Activated T-cell treated with anti-CD3 and anti-CD28 coated beads, Interleukin-2, amount 50 U/mL, for 1 hour (primary cell): ENCODE measurements at places on chromosomes 7 and 10.

- no peak for DNase-seq
Measured at GRCh38 chr7:12768948-12769347, 81.5 kb downstream of the ARL4A start.

- DNase-seq: peak; percentile 61
Measured at GRCh38 chr10:32207544-32207943, 139.4 kb downstream of the EPC1 start.

DNA sequence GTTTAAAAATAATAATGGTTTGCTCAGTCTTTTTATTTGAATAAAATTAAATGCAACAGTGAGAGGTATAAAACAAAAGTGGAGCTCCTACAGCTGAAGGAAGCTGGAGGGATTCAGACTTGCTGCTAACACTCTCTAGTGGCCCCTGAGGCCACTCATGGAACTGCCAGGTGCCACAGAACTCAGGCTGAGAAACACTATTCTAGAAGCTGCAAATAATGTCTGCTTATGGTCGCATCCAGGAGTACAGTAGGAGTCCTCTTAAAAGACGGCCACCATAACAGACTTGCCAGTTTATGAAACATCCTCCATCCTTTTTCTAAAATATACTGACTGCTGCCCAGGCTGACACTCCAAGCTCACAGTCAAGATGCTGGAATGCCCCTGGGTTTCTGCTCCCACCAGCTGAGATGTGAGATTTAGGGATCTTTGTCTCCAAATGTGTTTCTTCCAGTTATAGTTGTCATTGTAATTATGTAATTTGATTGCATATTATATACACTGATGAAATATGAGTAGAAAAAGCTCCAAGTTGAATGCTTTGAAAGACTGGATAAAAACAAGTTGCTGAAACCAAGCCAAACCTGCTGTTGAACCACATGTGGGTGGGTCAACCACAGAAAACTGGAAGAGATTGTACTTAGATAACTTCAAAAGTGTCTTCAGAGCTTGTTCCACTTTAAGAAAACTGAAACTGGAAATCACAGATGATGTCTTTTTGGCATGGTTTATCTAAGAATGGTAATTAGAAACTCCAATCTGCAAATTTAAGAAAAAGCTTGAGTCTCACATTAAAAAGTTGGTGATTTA, 213.7 kb upstream of the AOAH start:
- no peak for DNase-seq

- no peak for DNase-seq
Measured at GRCh38 chr7:37916017-37916672, 472 bp downstream of the SFRP4 start.

DNA sequence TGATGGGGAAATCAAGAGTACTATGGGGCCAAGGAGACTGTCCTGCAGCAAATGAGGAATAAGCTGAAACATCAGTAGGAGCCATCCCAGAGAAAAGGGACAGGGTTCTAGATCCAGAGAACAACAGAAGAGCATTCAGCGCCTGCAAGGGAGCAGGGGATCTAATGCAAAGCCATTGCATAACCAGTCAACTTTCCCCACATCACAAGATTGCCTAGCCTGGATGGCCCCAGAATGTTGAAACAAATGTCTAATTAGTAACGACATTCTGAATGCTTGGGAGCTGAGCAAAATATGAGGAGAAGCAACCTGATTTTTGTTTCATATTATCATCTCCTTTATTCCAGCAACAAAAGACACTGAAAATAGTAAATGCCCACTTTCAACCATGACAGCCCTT, 2.7 kb upstream of the MPP7 start:
- no peak for DNase-seq

DNA sequence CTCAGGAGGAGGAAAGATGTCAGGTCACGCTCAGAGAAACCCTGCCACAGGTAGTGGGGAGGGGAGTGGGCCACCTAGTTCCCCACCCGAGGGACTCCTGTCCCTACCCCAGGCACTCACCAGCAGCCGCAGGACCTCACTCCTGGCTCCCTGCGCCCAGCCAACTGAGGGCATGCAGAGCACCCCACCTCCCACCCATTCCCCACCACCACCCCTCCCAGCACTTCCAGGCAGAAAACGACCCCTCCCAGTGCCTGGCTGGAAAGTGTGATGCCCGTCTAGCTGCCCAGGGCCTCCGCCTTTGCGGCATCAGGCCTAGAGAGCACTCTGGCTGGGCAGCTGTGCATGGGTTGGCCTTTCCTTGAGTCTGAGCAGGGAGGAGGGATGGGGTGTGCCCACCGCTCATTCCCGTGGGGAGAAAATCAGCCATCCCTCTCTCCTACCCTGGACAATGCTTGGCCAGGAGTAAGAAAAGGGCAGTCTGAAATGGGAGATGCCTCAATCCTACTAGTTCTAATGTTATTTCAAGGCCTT, 1.3 kb downstream of the C10orf105 start:
- DNase-seq: no peak

- no peak for DNase-seq
Measured at GRCh38 chr7:26182283-26182682, 18.3 kb downstream of the HNRNPA2B1 start.

DNA sequence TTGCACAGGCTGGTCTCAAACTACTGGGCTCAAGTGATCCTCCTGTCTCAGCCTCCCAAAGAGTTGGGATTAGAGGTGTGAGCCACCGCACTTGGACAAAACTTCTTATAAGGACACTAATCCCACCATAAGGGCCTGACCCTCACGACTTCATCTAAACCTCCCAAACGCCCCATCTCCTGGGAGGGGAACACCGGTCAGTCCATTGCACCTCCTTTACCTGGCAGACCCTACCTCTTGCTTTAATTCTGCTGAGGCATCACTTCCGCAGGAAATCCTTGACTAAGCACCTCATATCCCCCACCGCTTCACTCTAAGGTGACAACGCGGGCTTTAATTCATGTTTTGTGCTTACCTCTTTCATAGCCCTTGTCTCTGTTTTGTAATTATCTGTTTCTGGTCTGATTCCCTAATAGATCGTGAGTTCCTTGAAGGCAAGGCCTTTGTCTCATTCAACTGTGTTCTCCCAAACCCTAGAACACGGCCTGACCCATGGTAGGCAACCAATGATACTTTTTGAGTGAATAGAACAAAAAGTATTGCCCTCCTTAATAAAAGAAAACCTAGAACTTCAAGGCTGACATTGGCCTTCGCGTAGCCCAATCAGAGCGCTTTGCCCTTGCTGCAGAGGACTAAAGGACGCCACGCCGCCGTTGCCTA, 481 bp upstream of the ZNF862 start:
- no peak for DNase-seq

DNA sequence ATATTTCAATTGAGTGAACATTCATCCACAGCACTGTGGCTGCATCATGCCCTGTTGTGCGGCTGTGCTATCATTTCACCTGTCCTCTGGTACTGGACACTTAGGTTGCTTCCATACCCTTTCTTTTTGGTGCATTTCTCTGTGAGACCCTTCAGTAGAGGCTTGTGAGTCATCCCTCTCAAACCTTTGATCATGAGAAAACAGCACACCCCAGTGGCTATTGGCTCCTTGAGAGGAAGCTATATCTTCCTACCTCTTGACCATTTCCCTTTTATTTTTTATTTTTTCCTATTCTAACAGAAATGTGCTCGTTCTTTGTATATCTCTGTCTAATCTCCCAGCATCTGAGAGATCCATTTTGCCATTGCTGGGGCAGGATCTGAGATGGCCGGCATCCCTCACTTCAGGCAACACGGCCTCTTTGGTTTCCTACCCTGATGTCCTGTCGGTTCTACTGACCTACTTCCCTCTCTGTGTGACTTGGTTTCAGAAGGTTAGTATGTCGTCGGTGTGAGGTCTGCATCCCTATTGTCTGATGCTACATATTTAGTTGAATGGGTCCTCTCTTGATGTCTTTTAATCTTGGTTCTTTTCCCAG, 23.8 kb upstream of the PIK3AP1 start:
- DNase-seq: no peak

DNA sequence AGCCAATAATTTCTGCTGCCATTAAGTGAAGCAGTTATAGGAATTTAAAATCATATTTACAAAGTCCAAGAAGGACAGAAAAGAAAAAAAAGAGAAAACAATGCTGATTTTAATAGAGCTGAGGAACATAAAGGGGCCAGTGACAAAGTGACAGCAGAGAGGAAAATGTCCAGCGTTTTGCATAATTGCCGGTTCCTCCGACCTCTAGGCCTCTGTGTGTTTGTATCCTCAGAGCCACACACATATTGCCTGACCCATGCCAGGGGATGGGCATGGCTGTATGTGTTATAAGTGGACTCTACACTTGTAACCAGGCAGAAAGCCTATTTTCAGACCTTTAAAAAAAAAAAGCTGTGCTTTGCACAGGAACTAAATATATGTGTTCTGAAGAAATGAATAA, 366.8 kb upstream of the C7orf33 start:
- DNase-seq: no peak

GRCh38 chr10:12981570-12981969, 19.9 kb downstream of the CCDC3 start:
- DNase-seq: no peak

DNA sequence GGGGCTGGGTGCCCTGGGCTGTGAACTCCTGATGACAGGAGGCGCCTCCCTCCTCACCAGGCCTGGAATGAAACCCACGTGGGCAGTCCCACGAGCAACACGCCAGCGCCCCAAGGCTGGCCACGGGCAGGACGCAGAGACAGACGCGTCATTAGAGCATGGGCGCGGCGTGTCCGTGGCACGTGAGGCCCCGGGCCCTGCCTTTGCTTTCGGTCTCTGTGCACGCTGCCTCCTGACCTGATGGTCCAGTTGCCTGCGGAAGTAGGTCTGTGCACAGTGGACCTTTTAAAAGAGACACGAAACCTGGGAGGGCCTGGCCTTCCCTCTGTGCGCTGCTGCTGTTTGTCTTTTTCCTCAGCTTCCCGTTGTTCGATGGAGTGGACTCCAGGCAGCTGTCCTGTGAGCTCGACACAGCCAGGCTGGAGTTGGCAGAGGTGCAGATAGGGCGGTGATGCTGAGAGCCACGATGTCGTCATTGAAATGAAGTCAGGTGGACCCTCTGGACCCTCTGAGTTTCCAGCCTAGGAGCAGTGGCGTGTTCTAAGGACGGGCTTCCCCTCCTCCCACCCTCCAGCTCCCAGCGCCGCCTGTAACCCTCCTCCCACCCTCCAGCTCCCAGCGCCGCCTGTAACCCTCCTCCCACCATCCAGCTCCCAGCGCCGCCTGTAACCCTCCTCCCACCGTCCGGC, 40.1 kb upstream of the CFAP46 start:
- no peak for DNase-seq

GRCh38 chr7:135774284-135774683, 25.7 kb upstream of the FAM180A start:
- DNase-seq: no peak

GRCh38 chr10:131251146-131251541, 60.4 kb downstream of the TCERG1L start:
- DNase-seq: no peak

GRCh38 chr7:128167791-128168666, 73.0 kb upstream of the LEP start:
- peak; percentile 22 for DNase-seq
